ENCODE measurements at places on chromosomes 4 and X.

DNA sequence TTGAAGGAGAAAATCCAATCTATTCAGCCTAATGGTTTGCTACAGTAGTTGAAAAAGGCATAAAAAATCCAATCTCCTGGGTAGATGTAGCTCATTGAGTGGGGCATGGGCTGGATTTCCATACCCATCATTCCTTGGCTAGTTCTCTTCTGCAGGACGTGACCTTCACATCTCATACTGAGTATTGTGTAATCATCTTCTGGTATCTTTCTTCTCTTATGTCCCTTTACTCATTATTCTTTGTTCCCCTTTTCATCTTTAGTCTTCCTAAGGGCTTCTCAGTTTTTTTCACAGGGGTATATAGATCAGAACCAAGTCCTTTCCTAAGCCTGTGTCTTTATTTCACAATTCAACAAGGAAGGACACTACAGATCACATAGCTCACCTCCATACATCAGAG, 727.6 kb upstream of the MAGEB2 start:
- DNase-seq = no peak

GRCh38 chrX:71301195-71301924, at the start of gene ITGB1BP2:
ITGB1BP2 (plus strand) TSS chrX:71301750; CDS start chrX:71301807, 57 bp downstream.
- DNase-seq = no peak

GRCh38 chr4:72136429-72136828, 104.6 kb downstream of the NPFFR2 start:
- DNase-seq = no peak

GRCh38 chr4:106875340-106875739, 160.8 kb downstream of the DKK2 start:
- no peak for DNase-seq

- no peak for DNase-seq
These were observed 37.4 kb downstream of the PPP3CA start for GRCh38 chr4:101309925-101310324.

DNA sequence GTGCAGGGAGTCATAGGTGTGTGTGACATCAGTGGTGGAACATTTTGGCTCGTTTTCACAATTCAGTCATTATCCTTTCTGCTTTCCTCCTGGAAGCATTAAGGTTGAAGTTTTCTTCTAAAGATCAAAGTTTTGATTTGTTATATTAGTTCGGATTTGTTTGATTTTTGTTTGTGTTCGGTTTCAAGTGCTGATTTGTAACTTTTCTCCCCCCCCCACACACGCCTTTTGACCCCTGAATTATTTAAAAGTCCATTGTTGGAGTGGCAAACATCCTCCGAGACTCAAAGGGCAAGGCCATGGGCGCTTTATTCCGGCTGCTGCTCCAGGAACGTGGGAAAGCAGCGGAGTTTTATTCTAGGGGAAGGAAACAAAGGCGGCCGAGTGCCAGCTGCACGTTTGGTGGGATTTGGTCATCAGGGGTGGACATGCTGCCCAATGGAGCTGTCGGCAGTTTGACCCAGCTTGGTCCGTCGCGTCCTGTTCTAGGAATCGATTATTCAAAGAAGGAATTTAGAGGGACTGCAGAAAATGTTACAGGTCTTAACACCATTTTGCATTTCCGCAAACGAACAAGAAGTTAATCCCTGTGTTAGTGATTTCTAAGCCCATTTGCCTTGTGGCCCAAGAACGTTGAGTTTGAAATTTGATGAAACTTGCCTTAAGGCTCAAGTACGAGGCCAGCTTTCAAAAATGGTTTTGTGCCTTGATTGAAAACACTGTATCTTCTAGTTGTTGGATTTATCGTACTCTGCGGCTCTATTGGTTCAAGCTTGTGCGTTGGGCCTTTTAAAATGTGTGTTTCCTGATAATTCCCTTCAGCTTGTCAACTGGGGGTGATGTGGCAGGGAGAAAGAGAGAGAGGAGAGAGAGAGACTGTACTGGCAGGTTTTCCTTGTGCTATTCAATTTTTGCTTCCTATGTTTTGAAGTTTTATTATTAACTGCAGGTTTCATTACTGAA, 565 bp upstream of the ZNF41 start:
- DNase-seq = no peak

DNA sequence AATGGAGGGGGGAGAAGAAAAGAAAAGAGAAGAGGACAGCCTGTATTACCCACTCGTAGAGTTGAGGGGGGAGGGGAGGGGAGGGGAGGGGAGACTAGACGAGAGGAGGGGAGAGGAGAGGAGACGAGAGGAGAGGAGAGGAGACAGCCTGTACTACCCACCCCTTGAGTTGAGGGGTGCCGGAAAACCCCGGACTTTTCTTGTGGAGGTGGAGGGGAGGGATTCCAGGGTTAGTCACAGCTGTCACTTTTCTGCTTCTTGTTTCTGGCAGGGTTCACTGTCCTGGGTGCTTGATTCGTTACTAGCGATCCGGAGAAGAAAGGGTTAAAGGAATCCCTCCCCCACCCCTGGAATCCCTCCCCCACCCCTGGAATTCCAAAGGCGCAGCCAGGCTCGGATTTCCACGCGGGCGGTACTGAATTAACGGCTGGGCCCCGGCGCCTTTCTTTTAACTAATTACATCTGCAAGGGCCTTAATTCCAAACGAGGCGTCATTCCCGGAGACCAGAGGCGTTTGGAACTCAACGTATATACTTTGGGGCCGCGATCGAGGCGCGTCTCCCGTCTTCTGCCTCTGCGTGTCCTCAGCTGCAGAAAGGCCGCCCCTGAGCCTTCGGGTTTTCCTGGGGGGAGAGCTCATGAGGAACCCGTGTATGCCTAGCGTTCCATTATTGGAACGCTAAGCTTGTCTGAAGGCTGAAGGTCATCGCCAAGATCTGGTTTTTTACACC, 20.1 kb upstream of the CSF2RA start:
- peak; percentile 20 for DNase-seq

DNA sequence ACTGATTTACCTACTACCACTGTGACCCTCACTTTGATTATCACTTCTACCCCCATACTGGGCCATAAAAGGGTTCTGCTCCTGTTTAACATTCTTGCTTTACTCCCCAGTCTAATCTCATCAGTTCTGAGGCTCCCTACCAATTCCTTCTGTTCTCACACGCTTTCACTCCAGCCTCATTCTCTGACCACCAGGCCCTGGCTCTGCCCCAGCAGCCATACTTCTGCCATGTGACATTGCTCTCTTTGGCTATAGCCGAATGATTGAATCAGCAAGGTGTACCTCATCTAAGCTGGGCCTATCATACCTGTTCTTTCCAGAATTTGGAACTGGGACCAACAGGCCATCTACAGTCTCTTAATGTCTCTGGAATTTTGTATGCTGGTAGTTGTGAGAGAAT, 14.4 kb upstream of the ELF2 start:
- no peak for DNase-seq

DNA sequence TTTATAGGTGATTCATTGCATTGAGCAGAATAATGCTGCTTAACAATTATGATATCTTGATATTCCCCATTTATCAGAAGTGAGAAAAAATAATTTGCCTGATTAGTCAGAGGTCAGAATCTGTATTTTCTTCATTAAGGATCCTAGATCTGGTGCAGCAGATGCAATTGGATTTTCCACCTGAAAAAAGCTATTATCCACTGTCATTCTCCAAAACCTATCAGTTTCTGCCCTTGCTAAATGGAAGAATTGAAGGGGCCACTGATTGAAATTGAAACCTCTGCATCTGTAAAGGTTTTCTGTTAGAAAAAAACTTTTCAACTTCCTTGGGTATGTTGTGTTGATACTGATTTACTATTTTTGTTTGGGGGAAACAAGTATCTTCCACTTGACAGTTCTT, 636.0 kb upstream of the NDST4 start:
- no peak for DNase-seq

GRCh38 chrX:10648614-10649013, 28.2 kb upstream of the MID1 start:
- DNase-seq = no peak

GRCh38 chr4:123304151-123304964, 92.2 kb upstream of the SPRY1 start:
- no peak for DNase-seq

DNA sequence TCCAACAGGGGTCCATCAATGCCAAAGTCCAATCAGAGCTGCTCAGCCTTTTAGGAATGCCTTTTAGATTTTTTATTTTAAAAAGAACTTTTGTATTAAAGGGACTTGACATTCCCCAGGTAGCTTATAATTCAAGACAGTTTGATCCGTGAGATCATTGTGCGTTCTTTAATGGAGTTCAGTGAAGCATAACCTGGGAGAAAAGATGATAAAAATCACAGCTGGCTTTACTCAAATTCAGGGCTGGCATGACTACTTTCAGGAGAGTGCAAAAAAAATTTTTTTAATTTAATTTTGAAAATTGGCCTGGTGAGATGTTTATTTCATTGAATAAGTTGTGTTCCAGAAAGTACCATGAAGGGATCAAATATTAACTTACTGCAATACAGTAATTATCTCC, 118.2 kb downstream of the VCX2 start:
- no peak for DNase-seq

- no peak for DNase-seq
These were observed 545.0 kb upstream of the TENM3 start for GRCh38 chr4:181698221-181698620.

GRCh38 chrX:46611658-46612362, 38.2 kb downstream of the CHST7 start:
- no peak for DNase-seq

DNA sequence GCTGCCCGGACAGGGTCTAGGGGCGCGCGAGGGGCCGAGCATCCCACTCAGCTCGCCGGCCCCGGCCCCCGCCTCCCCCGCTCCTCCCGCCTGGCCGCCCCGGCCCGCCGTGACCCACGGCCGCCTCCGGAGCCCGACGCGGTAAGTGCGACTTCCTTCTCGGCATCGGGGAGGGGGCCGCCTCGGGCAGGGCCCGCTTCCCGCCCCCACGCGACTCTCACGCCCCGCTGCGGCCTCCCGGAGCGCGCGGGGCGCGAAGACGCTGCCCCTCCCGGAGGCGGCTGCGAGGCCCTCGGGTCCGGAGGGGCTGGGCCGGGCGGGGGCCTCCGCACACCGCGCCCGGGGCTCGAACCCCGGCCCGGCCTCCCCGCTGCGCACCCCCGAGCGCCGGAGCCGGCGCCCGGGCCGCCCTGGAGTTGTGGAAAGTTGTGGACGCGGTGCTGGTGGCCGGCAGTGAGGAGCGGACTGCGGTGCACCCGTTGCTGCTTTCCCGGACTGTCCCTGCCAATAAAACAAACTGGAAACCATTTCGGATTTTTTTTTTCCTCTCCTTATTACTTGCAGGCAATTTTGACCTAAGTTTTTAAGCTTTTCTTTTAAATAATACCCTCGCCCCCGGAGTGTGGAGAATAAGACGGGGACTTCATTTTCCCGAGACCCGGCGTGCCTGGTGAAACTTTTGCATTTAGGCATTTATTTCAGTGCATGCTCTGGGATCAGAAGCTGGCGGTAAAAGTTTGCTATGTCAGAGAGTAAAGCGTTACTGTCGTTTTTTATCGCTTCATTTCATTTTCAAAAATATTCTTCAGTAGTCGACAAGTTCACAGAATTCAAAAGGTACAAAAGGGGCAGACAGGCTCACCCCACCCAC, 13.0 kb upstream of the TMEM156 start:
- no peak for DNase-seq

DNA sequence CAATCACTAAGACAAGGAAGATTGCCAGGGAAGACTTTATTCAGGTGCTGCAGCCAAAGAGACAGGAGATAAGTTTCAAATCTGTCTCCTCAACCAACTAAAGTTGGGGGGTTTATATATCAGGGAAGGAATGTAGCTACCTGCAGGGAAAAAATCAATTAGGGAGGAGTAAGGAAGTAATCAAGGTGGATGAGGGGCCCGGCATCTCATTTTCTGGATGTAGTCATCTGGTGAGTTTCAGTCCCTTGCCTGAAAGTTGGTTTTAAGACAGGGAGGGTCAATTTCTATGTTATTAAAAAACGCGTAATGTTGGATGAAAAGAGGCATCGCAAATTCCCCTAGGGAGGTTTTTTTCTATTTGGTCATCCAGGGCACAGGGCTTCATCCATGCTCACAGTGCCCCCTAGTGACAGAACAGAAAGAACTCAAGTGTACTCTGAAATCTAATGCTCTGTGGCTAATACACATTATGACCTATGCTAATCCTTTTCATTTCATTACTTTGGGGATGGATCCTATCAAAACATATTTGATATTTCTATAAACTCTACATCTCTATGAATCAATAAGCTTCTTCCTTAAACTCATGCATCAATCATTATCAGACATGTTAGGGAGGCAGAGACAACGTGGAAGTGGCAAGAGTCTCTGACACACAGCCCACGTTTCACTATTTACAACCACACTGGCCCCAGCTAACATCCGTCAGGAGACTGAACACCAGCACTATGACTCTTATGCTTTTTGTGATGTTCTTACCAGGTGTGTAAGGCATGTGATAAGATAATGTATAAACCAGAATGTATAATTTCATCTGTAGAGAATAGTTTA, 1577.0 kb upstream of the TENM3 start:
- no peak for DNase-seq

DNA sequence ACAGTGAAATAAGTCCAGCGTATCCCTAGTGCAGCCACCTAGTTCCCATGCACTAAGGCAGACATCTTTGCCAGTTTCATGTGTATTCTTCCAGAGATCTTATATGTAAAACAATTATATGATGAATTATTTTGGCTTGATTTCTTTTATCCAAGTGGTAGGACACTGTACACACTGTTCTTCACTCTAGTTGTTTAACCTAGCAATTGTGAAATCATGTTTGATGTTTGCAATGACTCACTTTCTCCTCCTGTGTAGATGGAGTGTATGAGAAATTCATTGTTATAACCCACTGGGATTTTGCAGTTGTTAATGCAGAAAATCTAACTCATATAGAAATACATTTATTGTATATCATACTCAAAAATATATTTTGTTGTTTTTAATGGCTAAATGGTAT, 17.5 kb upstream of the TBC1D1 start:
- DNase-seq = no peak

DNA sequence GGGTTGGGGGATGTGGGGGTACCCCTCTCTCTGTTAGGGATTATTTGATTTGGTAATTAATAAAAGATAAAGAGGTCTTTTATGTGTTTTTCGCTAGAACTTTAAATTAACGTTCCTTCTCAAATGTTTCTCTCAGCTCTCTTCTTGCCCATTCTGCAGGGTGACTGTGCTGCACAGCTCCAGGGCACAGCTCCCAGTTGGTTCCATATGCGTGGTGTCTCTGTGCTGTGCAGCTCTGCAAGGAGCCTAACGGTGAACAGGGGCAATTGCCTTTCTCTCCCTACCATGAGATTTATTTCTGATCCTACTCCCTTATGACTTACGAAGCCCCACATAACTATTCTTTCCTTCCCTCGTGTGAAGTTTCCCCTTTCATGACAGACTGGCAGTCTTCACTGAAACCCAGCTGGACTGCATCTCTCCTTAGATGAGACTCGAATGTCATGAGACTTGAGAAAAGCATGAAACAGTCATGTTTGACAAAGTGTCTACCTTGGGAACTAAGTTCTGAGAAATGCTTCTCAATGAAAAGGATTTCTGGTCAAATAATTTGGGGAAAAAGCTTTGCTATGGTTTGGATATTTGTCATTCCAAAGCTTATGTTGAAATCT, 50.2 kb upstream of the SPRY1 start:
- no peak for DNase-seq

GRCh38 chrX:86369847-86370630, 221.8 kb downstream of the DACH2 start:
- no peak for DNase-seq

GRCh38 chr4:127575888-127576287, 56.9 kb upstream of the INTU start:
- DNase-seq = no peak

- DNase-seq = no peak
These were observed 27.4 kb upstream of the GPR174 start for GRCh38 chrX:79117078-79117477.

GRCh38 chr4:152894673-152895072, 41.5 kb upstream of the FHDC1 start:
- no peak for DNase-seq

- peak; percentile 43 for DNase-seq
These were observed 580 bp upstream of the MMGT1 start for GRCh38 chrX:135974279-135974856.

All from activated CD8-positive, alpha-beta memory T cell treated with anti-CD3 and anti-CD28 coated beads for 4 hours (primary cell).